GM23248 (cell line): ENCODE measurements at places on chromosomes 4 and X.

- DNase-seq: no peak
These were observed 428.0 kb downstream of the ZNF674 start for GRCh38 chrX:46117234-46117633.

DNA sequence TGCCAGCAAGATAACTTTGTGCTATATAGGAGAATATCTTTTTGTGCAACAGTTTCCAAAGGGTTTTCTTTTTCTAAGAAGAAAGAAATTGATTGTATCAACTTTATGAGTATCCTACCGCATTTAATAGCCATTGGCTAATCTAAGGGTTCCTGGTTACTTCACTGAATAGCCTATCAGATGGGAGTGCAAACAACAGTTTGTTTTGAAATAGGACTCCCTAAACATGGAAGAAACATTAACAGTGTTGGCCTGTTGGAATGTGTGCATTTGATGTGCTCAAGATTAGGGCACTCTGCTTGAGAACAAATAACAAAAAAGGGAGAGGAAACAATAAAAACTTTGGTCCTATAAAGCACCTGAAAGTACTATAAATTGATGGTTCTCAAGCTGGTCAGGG, 29.1 kb downstream of the NPNT start:
- no peak for DNase-seq

- DNase-seq: no peak
These were observed 257.7 kb upstream of the SPOCK3 start for GRCh38 chr4:167492007-167492406.

DNA sequence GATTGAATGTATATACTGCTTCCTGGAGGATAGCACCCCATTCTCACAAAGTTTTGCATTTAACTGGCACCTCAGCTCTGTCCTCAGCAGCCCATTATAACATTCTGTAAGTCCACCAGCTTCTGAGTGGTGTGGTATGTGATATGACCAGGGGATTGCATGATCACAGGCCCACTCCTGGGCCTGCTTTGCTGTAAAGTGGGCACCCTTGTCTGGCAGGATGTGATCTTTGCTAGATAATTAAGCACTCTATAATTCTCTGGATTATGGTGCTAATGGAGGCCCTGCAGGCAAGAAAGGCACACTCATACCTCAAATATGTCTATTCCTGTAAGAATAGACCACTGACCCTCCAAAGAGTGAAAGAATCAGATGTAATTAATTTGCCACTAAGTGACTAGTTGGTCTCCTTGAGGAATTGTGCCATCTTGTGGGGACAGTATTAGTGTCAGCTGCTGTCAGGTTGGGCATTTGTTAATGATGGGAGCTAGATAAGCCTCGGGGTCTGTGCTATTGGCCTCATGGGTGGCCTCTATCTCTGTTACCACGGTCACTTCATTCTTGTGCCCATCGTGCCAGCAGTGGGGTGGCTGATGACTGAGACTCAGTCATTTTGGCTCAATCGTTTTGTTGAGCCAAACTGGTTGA, 2.2 kb upstream of the CFI start:
- peak; percentile 65 for DNase-seq

DNA sequence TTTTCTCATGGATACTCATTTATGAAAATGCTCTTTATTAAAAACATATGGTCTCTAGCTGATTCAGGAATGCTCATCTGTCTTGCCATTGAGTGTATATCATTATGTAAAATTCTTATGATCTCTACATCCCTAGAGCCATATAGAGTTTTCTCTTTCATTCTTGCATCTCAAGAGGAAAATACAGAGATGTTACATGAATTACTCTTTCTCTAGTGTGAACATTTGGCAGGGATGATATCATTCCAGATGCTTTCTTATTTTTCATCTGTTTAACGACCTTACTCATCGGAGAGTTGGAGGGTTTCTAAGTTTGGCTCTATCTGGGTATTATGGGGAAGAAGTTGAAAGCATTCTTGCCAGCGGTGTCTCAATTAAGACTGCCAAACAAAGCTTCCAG, 202.9 kb upstream of the SLC7A11 start:
- DNase-seq: peak; percentile 66

DNA sequence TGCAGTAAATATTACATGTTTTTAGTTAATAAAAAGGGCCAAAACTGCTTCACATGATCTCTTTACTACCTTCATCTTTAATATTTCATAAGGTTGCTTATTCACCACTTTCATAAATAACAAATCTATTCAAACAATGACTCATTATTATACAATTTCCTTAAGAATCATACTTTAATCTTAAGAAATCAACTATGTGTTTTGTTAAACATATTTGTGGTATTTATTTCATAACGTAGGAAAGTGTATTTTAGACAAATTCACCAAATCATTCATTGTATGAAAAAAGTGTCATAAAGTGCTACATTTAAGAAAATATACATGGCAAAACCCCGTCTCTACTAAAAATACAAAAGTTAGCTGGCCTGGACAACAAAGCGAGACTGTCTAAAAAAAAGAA, 150.5 kb upstream of the RXFP1 start:
- DNase-seq: peak; percentile 60

DNA sequence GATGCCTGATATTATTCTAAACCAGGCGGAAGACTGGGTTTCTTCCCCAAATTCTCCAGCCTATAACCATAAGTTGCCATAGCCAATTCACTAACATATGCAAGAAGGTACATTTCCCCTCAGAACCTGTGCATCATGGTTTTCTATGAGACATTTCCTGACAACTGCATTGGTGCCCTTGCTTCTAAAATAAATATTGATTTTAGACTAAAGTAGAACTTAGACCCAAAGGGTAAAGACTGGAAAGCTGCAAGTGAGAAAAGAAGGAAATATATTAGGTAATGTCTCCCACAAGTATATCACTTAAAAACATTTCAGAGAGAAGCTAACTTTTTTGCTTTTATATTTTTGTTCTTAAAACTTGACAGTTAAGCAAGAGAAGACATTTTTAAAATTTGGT, 125.1 kb downstream of the PPA2 start:
- DNase-seq: no peak

GRCh38 chrX:9418262-9418661, 46.6 kb upstream of the TBL1X start:
- no peak for DNase-seq

GRCh38 chrX:40169193-40170101, 71.7 kb upstream of the BCOR start:
- DNase-seq: no peak

DNA sequence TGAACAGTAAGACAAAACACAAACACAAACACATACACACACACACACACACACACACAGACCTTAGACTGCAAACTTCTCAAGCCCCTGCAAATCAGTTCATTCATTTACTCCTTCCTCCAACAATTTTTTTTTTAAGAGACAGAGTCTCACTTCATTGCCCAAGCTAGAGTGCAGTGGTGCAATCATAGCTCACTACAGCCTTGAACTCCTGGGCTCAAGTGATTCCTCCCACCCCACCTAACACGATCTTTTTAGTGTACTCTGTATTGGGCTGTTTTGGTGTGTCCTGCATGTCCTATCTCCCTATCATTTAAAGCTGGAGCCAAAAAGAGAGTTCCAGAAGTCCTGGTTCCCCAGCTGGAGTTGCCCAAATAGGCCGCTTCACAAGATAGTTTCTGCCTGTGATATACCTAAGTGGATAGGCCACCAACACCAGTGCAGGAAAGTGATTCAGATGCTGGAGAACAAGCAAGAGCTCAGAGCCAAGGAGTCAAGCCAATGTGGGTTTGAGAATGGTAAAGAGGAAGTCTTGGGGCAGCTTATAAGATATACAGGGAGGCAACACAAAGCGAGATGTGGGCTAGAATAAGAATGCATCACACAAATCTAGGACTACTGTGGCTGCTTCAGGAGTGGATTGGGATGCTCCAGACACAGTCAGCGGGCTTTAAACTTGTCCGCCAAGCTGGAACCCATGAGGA, 85.4 kb upstream of the RAPGEF2 start:
- DNase-seq: no peak

DNA sequence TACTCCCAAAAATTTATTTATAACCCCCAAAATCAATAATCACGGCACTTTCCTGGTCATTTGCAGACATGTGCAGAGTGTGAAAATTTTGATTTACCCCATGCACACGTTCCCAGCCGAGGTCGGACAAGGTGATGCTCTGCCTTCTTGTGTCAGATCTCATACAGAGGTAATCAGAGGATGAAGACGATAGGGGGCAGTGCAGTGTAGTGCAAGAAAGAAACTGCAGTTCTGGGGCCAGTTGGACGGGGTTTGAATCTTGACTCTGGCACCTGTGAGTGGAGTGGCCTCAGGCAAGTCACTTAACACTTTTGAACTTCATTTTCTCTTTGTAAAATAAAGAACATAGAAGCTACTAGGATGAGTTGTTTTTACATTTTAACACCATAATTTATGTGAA, 88.4 kb downstream of the FRMPD3 start:
- peak; percentile 62 for DNase-seq

DNA sequence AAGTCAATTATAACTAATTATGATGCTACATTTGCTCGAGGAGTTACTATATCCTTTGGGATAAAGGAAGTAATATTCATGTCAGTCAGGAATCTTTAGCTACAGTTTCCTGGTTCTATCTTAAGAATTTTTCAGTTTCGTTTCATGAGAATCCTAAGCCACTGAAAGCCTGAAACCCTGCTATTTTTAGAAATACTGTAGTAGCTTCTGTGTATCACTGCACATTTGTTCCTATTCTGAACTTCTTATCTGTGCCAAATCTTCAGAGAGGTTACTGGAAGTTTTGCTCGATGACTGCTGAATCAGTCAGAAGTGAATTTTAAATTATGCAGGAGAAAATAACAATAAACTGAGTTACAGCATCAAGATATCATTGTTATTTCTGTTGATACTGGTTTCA, 249.2 kb downstream of the TENM3 start:
- peak; percentile 42 for DNase-seq

GRCh38 chr4:102799816-102800215, 27.5 kb downstream of the UBE2D3 start:
- peak; percentile 62 for DNase-seq

DNA sequence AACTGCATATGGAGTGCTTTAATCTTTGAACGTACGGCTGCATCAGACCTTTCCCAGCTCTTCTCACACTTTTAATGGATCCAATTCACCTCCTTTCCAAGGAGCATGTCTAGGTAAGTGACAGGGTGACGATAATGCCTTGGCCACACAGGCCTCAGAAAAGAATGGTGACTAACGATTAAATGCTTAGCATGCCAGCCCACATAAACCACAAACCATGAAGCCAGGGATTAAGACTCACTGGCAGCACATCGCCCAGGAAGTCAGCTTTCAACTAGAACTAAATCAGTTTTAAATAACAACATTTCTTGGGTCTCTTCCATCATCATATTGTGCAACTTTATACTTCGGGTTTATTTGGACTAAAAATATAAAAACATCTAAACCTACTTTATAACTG, 28.7 kb downstream of the INPP4B start:
- peak; percentile 95 for DNase-seq

- DNase-seq: no peak
These were observed 109.6 kb upstream of the GIMD1 start for GRCh38 chr4:106478152-106478551.
